Lung (tissue), 17 donors: ENCODE measurements at places on chromosomes 2 and 18.

GRCh38 chr18:79572093-79572780, 107.4 kb upstream of the CTDP1 start:
- H3K36me3 ChIP-seq: no peaks in the 10 kb centered on the region
- DNase-seq: no peak
- H3K4me1 ChIP-seq: peaks cover 39% of the 10 kb centered on the region
- H3K4me3 ChIP-seq: no peak overlapping the region

GRCh38 chr2:189347540-189347939, 93.7 kb upstream of the WDR75 start:
- H3K4me1 ChIP-seq: no peaks in the 10 kb centered on the region
- peak; percentile 21 for DNase-seq
- H3K36me3 ChIP-seq: no peaks in the 10 kb centered on the region

DNA sequence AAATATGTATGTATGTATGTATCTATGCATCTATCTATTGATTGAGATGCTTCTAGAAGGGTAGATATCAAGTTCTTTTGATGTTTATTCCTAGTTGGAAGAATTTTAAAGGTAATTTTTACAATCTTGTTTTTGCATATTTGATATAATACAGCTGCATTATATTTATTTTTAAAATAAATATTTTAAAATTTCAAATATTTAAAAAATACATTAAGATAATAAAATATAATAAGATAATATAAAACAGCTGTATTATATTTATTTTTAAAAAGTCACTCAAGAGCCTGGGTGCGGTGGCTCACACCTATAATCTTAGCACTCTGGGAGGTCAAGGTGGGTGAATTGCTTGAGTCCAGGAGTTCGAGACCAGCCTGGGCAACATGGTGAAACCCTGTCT, 92.5 kb downstream of the LIPG start:
- no peaks in the 10 kb centered on the region for H3K27me3 ChIP-seq
- no peaks in the 10 kb centered on the region for H3K36me3 ChIP-seq
- H3K4me1 ChIP-seq: no peaks in the 10 kb centered on the region

- DNase-seq: no peak
- no peaks in the 10 kb centered on the region for H3K4me1 ChIP-seq
Measured at GRCh38 chr2:154978244-154978643, 279.7 kb downstream of the KCNJ3 start.

DNA sequence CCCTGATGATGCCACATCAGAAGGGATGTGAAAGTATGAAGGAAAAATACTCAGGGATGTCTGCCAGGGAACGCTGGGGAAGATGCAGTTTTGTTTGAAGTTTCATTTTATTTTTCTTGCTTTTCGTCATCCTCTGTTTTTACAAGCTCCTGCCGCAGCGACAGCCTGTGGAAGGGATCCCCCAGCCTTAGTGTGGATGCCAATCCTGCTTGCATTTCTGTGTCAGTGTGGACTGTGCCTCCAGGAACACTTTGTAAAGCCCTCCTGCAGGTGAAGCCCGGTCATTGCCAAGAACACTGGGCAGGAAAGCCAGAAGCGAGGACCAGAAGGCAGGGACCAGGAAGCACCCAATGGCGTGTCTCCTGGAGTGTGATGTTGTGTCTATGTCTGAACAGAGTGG, 234.3 kb downstream of the SEPTIN10 start:
- H3K27ac ChIP-seq: no peak overlapping the region
- H3K4me3 ChIP-seq: no peak overlapping the region
- peaks cover 8% of the 10 kb centered on the region for H3K4me1 ChIP-seq
- DNase-seq: no peak

DNA sequence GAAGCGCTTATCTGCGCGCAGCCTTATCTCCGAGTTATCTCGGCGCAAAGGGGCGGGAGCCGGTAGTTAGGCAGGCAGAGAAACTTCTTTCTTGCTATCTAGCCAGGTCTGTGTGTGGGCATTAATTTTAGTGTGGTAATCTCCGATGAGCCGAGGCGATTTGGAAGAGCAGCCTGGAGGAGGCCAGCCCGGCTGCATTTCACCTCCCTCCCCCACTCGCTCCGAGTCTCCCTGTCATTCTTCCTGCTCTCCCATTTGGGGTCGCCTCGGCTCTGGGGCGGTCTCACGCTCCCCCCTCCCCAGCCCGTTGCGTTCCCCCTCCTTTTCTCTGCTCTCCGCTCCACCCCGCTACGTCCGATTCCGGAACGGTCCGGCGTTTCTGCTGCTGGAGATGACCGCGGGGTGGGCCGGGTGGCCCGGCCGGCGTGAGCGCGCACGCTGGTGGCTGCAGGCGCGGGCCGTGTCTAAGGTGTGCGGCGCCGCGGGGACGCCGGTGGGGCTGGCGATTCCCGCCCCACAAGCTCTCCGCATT, 566 bp downstream of the GATA6 start:
- H3K4me1 ChIP-seq: no peaks in the 10 kb centered on the region
- peak overlapping the region; percentile 79 for H3K4me3 ChIP-seq
- DNase-seq: peak; percentile 92
- no peaks in the 10 kb centered on the region for H3K36me3 ChIP-seq

- no peak for DNase-seq
- H3K27me3 ChIP-seq: no peaks in the 10 kb centered on the region
- H3K4me3 ChIP-seq: no peak overlapping the region
- H3K4me1 ChIP-seq: no peaks in the 10 kb centered on the region
- H3K27ac ChIP-seq: no peak overlapping the region
Measured at GRCh38 chr2:134950886-134951285, 32.3 kb downstream of the CCNT2 start.

DNA sequence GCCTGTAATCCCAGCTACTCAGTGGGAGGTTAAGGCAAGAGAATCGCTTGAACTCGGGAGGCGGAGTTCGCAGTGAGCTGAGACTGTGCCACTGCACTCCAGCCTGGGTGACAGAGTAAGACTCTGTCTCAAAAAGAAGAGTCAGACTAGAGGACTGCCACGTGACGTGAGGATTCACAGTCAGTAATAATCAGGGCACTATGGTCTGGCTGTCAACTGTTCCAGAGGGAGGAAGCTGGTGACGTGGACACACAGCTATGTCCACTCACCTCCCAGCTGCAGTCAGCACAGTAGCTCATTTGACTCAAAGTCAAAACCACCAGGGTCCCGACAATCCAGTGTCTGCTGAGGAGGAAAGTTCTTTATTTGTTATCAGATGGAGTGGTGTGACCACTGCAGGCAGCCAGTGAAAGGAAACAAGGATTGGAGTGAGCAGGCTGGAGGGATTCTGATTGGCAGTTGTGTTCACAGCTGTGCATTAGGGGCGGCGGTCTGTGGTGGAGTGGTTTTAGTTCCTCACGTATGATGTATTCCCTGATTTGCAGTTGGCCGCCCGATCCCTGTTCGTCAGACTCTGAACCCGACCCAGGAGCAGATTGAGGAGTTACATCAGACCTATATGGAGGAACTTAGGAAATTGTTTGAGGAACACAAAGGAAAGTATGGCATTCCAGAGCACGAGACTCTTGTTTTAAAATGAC, 37.9 kb downstream of the MOGAT1 start:
- no peak overlapping the region for H3K4me3 ChIP-seq
- peak overlapping the region; percentile 81 for H3K27ac ChIP-seq
- no peaks in the 10 kb centered on the region for H3K27me3 ChIP-seq
- H3K4me1 ChIP-seq: peaks cover 29% of the 10 kb centered on the region
- DNase-seq: peak; percentile 89
- H3K36me3 ChIP-seq: no peaks in the 10 kb centered on the region

GRCh38 chr2:109175350-109175678, 46.3 kb downstream of the SH3RF3 start:
- no peaks in the 10 kb centered on the region for H3K36me3 ChIP-seq
- no peaks in the 10 kb centered on the region for H3K27me3 ChIP-seq
- peaks cover 20% of the 10 kb centered on the region for H3K4me1 ChIP-seq

DNA sequence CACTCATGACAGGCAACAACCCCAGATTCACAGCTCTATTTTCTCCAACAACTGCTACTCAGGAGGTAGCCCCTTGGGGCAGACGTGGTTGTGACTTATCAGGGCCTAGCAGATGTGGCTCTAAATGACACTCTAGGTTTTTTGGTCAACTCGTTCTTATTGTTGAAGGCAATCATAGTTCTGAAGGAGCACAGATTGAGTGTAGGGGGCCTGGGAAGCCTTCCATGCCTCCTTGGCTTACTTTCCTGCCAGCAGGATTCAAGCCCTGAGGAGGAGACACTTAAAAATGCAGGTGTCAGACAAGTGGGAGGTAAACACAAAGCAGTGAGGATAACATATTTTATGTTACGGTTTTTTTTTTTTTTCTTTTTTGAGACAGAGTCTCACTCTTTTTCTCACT, 23.5 kb upstream of the SUCLG1 start:
- H3K27ac ChIP-seq: no peak overlapping the region
- H3K36me3 ChIP-seq: peaks cover 2% of the 10 kb centered on the region
- no peak for DNase-seq
- no peak overlapping the region for H3K4me3 ChIP-seq
- no peaks in the 10 kb centered on the region for H3K27me3 ChIP-seq
- no peaks in the 10 kb centered on the region for H3K4me1 ChIP-seq

GRCh38 chr18:74468547-74469061, 11.5 kb upstream of the DIPK1C start:
- no peak overlapping the region for H3K4me3 ChIP-seq
- no peaks in the 10 kb centered on the region for H3K36me3 ChIP-seq
- no peaks in the 10 kb centered on the region for H3K4me1 ChIP-seq
- no peak for DNase-seq
- no peak overlapping the region for H3K27ac ChIP-seq
- H3K27me3 ChIP-seq: no peaks in the 10 kb centered on the region

DNA sequence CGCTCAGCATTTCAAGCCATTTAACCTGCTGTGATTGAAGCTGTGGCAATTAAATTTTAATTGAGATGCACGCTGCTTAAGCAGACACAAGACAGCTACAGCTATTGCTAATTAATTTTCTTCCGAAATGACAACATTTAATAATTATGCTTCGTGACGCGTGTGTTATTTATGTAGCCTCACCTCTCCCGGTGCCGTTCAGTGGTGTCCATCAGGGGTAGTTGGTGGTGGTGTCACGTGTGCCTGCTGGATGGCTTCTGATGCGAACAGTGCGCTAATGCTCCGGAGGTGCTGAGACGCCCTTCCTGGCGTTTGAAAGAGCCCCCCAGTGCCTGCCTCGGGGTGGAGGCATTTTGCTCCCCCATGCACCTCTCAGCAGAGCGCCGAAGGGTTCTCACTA, 39.5 kb downstream of the GLI2 start:
- no peaks in the 10 kb centered on the region for H3K36me3 ChIP-seq
- no peaks in the 10 kb centered on the region for H3K27me3 ChIP-seq
- no peak for DNase-seq

DNA sequence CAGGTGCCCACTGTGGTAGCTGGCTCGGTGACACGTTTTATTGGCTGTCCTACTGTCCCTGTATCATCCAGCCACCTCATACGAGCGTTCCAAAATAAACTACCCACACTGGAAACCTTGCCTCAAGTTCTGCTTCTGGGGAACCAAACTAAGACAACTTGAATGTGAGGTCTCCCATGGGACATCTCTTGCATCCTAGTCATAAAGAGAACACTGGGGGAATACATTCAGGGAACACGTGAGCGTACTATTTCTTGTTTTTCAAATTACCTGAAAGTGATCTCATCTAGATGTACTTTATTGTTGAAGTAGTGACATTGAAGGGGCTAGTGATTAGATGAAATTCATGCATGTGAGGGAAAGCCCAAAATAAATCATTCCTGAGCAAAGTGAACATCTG, 15.0 kb downstream of the LYG2 start:
- no peak overlapping the region for H3K27ac ChIP-seq
- H3K27me3 ChIP-seq: no peaks in the 10 kb centered on the region
- H3K36me3 ChIP-seq: no peaks in the 10 kb centered on the region
- no peak overlapping the region for H3K4me3 ChIP-seq

GRCh38 chr2:230781130-230781797, 68.6 kb downstream of the CAB39 start:
- H3K4me1 ChIP-seq: peaks cover 39% of the 10 kb centered on the region
- H3K36me3 ChIP-seq: peaks cover 4% of the 10 kb centered on the region
- no peaks in the 10 kb centered on the region for H3K27me3 ChIP-seq
- peak; percentile 26 for DNase-seq
- H3K4me3 ChIP-seq: no peak overlapping the region
- H3K27ac ChIP-seq: peak overlapping the region; percentile 23

GRCh38 chr2:237642038-237642734, 14.8 kb downstream of the LRRFIP1 start:
- DNase-seq: no peak
- no peak overlapping the region for H3K4me3 ChIP-seq
- no peaks in the 10 kb centered on the region for H3K36me3 ChIP-seq
- no peak overlapping the region for H3K27ac ChIP-seq

DNA sequence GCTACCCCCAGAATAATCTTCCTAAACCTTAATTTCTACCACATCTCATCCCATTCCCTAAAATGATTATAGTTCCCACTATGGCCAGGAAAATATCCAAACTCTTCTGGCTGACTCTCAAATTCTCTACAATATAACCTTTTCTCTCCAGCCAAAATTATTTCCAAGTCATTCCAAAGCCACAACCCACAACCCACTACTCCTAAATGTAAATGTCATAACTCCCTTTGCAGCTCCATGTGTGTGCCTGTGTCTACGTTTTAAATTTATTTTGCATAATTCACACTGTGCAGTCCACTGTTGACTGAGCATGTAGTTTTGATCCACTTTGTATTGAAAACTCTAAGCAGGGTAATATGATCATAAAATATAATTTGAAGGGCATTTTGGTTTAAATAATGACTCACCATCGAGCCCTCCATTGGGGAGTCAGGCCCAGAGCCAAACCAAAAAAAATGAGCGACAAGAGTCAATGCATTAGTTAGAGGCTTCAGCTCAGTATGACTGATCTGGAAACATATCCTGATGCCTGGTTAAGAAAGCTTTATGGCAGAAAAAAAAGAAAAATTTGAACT, 171.0 kb downstream of the AFF3 start:
- H3K4me3 ChIP-seq: no peak overlapping the region
- H3K4me1 ChIP-seq: peaks cover 10% of the 10 kb centered on the region
- H3K27me3 ChIP-seq: no peaks in the 10 kb centered on the region
- H3K36me3 ChIP-seq: no peaks in the 10 kb centered on the region
- no peak overlapping the region for H3K27ac ChIP-seq

DNA sequence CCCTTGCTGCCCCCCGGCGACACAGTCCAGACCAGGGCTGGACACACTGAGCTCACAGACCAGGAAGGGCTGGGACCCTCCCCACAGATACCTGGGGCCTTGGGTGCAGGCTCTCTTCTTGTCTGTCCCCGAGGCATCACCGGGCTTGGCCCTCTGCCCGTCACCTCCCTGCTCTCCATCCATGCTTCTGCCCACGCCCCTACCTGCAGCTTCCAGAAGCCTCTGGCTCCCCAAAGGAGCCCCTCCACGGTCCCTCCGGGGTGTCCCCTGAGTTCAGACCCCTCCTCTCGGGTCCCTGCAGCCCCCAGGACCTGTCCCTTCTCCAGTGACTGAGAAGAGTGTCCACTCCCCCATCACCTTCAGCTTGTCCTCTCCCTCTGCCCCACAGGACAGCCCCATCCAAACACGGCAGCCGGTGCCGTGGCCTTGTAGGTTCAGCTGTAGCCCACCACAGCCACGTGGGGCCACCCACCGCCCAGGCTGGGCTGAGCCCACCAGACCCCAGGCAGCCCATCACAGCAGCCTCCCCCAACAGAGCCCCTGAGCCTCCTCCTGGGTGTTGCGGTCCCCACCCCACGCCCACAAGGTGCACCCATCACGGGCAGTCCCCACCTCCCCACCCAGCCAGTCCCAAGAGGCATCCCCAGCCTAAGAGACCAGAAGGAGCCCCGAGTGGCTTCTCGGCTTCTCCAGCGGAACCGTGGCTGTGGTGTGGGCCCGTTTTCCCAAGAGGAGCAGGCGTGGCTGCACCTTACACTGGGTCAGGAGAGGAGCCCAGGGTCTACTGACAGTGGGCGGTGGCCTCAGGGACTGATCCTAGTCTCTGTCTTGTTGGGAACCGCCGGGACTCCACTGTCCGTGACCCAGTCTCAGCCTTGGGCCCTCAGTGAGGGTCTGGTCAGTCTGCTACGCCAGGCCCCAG, 53.1 kb downstream of the RAMP1 start:
- no peak overlapping the region for H3K4me3 ChIP-seq
- DNase-seq: no peak
- H3K36me3 ChIP-seq: no peaks in the 10 kb centered on the region
- H3K27ac ChIP-seq: no peak overlapping the region
